ENCODE measurements at places on chromosomes 16 and 17. TPM values are rescaled to one million over a fixed set of nuclear protein-coding genes. Genes with fewer than 3 reads are reported as not detected.
A peak's percentile ranks its signal among the peaks of the same experiment; 100 is the strongest.

DNA sequence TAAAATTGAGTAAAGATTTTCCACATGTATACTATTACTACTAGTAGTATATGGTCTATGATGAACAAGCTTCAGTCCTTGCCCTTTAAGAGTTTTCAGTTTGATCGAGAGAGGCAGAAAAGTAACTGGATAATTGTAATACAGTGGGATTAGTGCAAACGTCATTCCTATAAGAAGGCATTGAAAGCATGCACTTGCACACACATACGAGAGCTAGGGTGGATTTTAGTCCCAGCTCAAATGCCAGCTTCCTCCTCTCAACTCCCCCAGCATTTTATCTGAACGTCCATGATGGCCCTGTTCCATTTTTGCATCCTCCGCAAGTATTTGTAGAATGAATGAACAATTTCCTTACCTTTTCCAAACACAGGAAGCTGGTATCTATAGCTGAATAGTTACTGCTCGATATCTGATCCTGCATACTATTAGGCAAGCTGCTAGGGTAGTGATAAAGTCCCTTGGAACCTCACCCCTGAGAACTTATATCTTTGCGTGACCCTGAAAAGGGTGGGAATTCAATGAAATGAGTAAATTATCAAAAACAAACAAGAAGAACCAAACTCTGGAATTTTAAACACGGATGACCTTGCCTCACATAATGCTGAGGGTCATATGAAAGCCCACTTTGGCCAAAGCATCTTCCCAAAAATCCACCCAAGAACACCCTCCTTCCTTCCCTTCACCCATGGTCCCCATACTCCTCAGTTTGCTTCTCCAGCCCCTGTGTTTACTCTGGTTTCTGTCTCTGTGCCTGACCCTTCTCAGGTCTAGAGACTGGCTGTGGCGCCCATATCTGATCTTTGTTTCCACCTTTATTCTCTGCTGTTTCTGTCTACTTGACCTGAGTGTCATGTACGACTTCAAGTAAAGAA is 60.5 kb downstream of the TMEM100 start:
- no peak for DNase-seq

DNA sequence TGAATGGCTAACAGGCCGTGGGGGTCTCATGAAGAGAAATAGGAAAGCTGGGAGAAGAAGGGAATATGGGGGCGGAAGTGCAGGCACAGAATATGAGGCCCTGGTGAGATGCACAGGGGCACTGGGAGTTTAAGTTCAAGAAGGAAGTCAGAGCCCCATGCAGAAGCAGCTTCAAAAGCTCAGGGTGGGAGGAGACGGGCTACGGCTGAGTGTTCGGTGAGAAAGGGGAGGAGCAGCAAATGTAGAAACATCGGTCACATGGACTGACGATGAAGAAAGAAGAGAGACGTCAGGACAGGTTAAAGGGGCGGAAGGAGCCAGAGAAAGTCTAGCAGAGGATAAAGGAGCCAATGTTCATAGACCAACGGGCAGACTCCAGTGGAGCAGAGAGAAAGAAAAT is 204.5 kb upstream of the ZFHX3 start:
- DNase-seq: no peak

DNA sequence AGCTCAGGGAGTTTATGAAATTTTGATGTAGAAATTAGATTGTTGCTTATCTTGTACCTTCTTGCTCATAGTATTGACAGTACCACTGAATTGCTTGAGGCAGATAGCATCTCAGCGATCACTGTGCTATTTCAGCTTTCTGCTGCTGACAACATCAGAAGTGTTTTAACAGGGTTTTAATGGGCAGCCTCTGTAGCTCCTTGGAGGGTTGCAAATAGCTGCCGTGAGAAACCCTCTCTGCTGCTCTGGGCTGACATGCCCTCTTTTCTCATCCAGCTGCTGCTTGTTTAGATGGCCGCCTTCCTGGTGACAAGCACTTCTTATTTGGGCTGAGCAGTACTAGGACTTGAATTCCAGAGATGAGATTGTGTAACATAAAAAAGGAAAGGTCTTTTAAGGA is 180.2 kb upstream of the TBX2 start:
- DNase-seq: no peak

- DNase-seq: no peak
These were observed 48.2 kb upstream of the CDC42EP4 start for GRCh38 chr17:73359987-73360410.

- DNase-seq: no peak
These were observed 6.1 kb upstream of the TNRC6C start for GRCh38 chr17:77952368-77952767.

- no peak for DNase-seq
These were observed 6.3 kb downstream of the SAP30BP start for GRCh38 chr17:75673487-75673886.

GRCh38 chr16:61263400-61263799 is 772.8 kb downstream of the CDH8 start:
- DNase-seq: no peak

- DNase-seq: no peak
These were observed 181.2 kb upstream of the AXIN2 start for GRCh38 chr17:65742403-65743307.

- no peak for DNase-seq
These were observed 339.4 kb downstream of the CDH11 start for GRCh38 chr16:64782484-64782883.

DNA sequence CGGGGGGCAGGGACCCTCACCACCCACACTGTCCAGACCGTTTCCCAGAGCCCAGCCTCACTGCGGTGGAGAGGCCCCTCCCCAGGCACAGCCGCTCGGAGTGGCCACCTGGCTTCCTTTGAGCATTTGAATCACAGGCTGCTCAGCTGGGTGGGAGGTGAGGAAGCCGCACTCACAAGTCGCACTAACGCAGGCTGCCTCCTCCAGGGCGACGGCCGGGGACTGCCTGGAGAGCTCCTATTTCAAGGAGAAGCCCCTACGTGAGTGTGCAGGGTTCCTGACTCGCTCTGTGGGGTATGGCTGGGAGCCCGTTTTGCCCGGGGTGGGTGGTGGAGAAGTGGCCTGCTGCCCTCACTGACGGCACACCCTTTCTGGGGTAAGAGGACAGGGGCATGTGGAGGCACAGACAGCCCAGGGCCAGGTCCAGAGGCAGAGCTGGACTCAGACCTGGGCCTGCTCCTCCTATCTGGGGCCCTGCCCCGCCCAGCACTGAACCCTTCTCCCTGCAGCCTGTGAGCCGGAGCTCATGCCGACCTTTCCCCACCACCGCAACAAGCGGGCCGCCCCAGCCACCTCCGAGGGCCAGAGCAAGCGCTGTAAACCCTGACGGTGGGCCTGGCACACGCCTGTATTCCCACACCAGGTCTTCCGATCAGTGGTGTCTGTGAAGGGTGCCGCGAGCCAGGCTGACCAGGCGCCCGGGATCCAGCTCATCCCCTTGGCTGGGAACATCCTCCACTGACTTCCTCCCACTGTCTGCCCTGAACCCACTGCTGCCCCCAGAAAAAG is 6.2 kb downstream of the SPATA2L start:
- no peak for DNase-seq

DNA sequence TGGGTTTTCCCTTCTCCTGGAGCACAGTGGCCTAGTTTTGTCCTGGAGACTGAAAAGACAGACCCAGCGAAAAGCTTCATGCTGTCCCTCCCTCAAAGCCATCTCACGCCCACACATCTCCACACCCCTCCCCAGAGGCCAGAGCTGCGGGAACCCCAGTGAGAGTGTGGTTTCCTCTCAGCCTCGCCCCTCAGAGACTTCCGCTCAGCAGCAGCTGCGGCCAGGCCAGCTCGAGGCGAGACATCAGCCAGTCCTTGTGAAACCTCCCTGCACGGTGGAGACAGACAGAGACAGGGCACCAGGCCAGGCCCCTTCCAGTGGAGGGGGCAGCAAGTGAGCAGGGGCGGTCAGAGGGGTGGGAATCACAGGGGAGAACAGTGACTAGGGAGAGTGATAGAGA is 77.0 kb upstream of the TNRC6C start:
- DNase-seq: no peak

DNA sequence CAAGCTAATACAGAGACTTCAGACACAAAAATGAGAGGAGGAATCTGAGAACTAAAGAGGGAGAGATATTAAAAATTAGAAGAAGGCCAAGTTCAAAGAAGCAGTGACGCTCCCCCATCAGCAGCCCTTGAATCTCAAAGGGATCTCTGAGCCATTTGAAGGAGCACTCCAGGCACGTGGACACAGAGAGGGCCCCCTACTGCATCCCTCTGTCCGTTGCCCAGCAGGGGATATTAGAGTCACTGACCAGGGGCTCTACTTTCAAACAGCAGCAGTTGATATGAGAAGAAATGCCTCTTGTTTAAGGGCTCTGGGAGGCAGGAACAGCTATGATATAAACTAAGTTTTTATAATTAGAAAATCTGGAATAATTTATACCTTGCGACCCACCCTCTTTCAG is 479.0 kb upstream of the SALL1 start:
- no peak for DNase-seq

- DNase-seq: no peak
These were observed 17.8 kb downstream of the SCPEP1 start for GRCh38 chr17:56995766-56996165.

DNA sequence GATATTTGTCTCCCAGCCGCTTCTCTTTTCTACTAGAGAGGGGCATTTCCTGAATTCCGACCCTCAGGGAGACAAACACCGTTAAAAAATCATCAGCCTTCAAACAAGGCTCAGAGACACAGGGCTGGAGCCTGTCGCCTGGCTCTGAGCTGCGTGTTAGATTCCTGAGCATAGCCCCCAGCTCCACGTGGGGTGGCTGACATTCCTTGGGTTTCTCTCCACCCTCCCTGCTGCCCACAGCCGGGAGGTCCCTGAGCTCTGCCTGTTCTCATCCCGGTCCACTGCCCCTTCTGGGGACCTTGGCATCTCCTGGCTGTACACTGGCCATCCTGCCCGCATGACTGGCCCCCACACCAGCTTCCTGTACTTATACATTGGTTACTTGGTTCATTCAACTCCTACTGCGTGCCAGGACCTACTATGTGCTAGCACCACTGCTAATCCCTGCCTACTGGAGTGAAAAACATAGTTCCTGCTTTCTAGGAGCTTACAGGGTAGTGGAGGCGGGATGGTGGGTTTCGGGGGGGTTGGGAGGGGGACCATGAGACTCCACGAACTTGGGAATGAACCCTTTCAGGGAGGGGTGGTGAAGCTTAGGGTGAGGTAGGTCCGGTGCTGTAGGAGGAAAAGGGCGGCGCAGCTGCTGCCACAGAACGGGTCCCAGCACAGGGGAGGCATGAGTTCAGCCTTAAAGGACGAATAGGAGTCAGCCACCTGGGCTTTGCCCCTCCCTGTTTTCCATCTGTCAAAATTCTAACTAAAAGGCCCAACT is 52.1 kb upstream of the TMEM132E start:
- no peak for DNase-seq

DNA sequence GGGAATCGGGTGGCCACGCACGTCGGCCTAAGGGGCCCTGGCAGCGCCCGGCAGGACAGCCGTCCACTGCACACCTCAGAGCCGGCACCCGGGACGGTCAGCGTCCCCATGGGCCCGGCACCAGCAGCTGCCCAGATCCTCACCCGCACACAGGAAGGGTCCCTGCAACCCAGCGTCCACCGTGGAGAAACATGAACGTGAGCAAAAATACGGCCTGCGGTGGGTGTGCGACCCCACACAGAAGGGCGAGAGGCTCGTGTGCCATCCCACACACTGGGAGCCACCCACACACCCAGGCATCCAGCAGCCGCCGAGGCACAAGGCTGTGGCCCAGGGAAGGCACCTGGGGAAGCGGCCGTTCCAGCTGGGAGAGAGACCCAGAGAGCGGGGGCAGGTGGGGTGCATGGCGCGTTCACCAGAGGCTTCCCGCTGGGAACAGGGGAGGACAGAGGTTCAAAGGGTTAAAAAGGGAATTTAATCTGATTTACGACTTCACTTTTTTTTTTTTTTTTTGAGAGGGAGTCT is 6.4 kb downstream of the PIEZO1 start:
- DNase-seq: no peak

- DNase-seq: peak; percentile 86
These were observed at the start of gene CDH1 for GRCh38 chr16:68737046-68737729. Gene CDH1 (plus strand): TSS chr16:68737292. CDS start chr16:68737416, 124 bp downstream.

DNA sequence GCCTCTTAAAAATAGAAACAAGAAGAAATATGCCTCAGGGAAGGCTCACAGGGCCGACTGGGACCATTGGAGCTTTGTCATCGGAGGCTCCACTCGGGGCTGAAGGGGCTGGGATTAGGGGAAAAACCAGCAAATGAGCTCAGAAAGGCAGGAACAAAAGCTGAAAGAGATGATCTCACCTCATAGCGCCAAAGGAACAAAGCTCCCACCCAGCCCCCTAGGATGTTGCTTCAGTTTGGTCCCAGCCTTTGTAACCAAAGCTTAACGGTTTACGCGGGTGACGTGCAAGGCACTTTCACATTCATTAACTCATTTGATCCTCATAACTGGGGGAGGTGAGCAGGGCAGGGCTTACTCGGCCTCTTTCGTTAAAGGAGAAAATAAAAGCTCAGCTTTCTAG is 168.5 kb upstream of the DYNLRB2 start:
- DNase-seq: no peak

DNA sequence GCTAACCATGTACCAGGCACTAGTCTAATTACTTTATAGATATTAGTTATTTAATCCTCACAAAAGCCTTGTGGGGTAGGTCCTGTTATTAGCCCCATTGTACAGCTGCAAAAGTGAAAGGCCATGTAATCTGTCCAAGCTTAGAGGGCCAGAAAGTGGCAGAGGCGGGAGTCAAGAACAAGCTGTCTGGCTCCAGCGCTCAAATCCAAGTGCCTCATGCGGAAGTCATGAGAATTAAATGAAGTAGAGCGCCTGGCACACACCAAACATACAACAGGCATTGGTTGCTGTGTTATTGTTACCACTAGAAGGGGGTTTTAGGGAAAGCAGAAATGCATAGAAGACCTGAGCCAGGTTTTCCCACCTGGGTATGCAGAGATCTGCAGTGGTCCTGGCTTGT is 1.2 kb downstream of the AQP8 start:
- DNase-seq: no peak

DNA sequence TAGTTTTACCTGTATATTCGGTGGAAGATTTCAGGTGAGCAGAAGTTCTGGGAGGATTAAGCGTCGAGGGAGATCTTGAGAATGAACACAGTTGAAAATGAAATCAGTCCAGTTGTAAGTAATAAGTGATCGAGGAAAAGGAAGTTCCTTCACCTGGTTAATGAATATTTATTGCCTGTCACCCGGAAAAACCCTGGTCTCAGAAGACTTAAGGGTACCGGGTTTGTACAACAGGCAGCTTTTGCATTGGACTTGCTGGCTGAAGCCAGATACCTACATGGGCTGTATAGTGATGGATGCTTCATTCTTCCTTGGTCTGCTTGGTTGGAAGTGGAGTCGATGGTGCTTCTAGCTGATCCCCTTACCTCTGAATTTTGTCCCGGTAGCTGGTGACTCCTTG is 72.7 kb downstream of the PRKCA start:
- no peak for DNase-seq

The PHB1 gene
- total RNA-seq: 231 TPM

The CDRT15L2 gene
- total RNA-seq: not detected

The HOXB2 gene
- 35.6 TPM for total RNA-seq

The P2RX5 gene
- total RNA-seq: 0.69 TPM

The AANAT gene
- not detected for total RNA-seq

The CHST5 gene
- 0.60 TPM for total RNA-seq

The TLCD3B gene
- total RNA-seq: 2.1 TPM

The PRSS21 gene
- total RNA-seq: not detected

The GPRC5B gene
- total RNA-seq: 53.8 TPM

The HOXB6 gene
- 17.6 TPM for total RNA-seq

The NPIPA3 gene
- not detected for total RNA-seq

The KRTAP4-9 gene
- total RNA-seq: not detected

The HASPIN gene
- 5.2 TPM for total RNA-seq

The GSG1L gene
- 1.4 TPM for total RNA-seq

The MPV17L gene
- 7.6 TPM for total RNA-seq
